ENCODE measurements at places on chromosomes 7 and 10.

- no peak for DNase-seq
These were observed 3.4 kb downstream of the EVX1 start for GRCh38 chr7:27245798-27246691.

- no peak for DNase-seq
These were observed 24.6 kb downstream of the PRR15 start for GRCh38 chr7:29588212-29588611.

DNA sequence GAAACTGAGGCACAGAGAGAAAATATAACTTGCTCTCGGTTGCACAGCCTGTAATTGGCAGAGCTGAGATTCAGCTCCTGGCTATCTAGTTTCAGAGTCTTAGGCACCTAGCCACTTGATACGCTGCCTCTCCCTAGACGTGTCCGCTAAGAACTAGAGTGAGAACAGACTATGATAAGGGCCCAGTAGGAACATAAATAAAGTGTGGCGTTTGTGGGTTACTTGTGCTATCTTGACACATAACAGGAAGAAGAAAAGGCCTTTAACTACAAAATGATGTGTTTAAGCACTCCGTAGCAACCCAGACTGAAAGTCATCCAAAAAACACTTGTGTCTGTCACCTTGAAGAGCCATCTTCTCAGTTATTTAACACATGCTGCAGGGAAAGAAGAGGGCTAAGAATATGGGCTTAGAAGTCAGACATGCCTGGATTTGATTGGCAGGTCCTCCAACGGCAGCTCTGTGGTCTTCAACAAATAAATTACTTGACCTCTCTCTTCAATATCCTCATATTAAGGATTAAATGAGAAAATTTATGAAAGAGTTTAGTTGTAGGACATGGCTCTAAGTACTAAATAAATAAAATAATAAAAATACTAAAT lies 96.2 kb downstream of the SGMS1 start:
- DNase-seq = no peak

DNA sequence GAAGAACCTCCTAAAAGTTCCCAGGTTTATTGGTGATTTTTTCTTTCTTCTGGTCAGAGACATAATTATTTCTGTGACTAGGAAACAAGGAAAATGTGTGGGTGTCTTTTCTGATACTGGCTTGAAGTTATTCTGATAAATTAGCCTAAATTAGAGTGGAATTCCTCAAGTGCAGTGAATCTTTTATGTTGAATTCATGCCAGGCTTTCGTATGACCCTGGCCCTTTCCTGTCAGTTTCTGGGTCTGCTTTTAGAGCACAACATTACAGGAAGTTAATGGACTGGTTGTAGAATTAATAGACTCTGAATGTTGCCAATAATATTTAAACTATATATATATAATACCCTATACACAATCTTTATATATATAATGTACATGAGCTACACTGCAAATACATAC lies 230.6 kb upstream of the KIAA1217 start:
- no peak for DNase-seq

DNA sequence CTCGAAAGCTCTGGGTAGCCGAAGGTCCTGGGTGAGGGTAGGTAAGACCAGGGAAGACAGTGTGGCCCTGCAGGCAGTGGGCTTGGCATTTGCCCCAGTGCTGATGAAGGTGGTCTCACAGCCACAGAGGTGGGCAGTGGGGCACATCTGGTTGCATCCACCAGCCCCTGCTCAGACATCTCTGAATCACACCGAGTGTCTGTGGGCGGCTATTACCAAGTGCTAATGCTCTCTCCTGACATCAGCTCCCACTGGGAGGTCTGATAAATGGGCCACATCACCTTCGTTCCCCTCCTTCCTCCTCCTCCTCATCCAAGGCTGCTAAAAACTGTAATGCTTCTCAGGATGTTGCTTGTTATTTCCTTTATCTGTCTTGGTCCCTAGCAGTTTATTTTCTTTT lies 330.9 kb upstream of the COBL start:
- DNase-seq = no peak

DNA sequence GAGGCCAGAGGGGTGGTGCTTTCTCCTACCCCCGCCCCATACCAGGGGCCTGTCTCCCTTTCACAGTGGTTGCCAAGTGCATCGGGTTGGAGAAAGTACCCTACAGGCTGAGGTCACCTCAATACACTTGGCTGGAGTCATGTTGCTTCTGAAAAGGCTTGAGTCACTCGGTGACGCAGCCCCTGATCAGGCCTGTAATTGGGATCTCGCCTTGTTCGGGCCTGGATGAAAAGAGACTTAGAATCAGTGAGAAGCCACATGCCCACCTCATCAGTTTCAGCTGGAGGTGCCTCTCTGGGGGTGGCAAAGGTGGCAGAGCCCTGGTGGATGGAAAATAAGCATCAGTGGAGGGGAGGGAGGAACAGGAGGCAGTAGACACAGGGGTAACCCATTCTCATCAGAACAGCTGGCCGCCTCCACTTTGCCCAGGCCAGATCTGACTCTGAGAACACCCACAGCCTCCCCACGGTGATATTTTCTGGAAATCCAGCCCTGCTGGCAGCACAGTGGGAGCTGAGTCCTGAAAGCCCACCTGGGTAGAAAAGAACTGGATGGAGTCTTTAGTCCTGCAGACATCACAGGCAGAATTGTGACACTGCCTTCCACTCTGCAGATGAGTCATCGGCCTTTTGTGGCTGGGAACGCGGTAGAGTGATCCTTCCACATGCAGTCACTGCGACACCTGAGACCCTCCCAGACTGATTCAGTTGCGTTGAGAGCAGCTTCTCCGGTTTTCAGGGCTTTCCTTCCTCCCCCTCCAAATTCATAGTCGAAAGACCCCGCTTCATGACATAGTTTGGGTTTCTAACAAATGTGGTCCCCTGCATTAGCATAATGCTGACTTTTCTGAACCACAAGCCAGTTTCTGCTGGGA lies 108.0 kb downstream of the GRK5 start:
- DNase-seq = peak; percentile 52

DNA sequence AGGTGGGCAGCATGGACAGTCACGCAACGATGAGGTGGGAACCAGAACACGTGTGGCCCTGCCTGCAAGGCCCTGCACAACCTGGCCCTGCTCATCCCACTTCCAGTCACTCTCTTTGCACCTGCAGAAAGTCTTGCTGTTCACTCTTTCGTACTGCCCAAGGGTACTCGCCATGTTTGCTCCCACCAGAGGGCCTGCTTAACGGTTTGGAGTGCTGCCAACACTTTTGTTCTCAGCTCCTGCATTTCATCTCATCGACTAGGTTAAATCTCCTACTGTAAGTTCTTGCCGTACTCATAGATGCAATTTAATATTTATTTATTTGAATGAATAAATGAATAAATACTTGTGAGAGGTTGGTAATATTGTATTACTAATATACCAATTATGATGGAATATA lies 315.3 kb downstream of the SDK1 start:
- no peak for DNase-seq

DNA sequence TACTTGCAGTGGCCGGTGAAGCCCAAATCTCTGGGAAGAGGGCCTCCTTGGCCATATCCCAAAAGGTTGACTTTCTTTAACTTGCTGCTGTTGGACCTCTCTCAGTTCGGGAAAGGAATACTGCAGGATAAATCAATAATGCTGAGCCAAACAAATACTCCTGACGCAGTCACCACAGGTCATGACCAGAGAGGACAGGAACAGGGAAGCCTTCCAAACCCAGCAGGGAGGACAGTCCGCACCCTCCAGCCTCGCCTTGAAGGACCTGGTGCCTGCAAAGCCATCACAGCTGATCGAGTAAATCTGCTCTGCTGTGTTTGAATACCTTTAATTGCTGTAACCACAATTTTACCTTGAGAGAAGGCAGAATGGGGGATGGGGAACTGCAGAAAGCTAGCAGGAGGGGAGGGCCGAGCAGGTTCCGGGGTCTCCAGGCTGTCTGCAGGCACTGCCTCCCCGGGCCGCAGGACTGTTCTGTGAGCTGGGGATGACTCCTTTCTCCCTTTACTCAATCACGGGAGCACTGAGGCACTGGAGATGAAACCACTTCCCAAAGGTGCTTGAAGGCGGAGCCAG lies 20.8 kb upstream of the INSIG1 start:
- no peak for DNase-seq

- DNase-seq = peak; percentile 56
These were observed 54.6 kb downstream of the TMEM26 start for GRCh38 chr10:61398366-61399129.

DNA sequence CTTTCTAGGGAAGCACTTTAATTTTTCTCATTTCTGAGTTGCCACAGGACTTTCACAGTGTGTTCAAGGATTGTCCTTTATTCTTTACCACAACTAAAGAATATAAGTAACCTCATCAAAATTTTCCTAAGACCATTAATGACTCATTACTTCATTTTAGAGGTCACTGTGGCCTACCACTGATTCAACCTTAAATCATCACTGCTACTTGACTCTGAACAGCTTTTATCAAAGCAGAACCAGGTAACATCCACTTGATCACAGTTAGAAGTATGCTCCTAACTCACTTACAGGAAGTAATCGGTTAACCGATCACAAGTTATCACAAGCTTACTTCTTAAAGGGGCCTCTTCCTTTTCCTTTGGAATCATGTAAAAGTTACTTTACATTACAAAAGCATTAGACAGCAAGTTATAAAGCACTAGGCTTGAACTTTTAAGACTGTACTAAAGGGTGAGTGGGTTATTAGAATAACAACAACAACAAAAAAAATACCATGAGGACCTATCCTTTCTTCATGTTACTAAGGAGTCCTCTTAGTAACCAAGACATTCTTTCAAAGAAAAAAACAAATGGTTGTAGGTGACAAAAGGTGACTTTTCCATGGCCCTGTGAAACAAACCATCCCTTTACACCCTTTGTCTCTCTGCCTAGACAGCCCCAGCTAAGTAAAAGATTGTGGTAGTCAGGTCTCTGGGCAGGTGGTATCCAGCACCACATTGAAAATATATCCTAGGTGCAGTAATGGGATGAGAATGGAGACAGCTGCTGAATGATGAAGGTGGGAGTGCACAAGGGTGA lies 40.0 kb upstream of the PDK4 start:
- peak; percentile 16 for DNase-seq

GRCh38 chr7:84538268-84538667 lies 343.7 kb upstream of the SEMA3A start:
- no peak for DNase-seq

DNA sequence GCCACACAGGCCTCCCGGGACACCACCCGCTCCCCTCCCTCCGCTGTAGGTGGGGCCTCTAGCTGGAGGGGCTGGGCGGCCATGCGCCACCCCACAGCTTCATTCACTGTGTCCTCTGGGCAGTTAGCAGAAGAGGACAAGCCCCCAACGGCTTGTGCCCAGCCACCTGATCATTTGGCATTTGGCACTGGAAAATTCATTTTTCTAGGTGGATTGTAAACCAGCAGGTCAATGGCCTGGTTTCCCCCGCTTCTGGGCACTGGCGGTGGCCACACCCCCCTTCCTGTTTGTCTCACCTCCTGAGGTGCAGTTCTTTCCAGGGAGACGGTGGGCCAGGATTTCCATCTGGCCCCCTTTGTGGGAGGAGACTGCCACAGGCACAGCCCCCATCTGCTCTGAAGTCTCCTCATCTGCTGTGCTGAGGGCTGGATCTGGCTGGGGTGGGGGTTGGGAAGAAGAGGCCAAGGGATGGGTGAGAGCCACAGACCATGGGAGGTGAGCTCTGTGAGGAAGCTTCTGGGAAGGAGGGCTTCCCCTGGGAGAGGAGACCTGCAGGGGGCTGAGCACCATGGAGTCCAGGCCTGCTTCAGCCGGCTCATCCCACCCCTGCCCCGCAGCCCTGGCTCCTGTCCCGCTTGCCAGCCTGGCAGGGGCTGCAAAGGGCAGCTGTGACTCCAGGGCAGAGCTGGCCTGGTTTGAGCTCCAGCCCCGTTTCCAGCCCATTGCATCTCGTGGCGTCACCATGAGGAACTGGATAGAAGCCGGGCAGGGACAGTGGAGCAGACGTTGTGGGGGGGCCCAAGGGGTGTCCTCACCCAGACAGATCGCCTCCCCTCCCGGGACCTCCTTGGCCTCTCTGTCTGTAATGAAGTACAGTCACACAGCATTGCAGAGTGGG lies 40.1 kb upstream of the SLC29A3 start:
- DNase-seq = peak; percentile 28

- DNase-seq = no peak
These were observed 299 bp upstream of the PBLD start for GRCh38 chr10:68333058-68333395.

- DNase-seq = peak; percentile 91
These were observed 23.6 kb downstream of the GNA12 start for GRCh38 chr7:2820508-2820934.

DNA sequence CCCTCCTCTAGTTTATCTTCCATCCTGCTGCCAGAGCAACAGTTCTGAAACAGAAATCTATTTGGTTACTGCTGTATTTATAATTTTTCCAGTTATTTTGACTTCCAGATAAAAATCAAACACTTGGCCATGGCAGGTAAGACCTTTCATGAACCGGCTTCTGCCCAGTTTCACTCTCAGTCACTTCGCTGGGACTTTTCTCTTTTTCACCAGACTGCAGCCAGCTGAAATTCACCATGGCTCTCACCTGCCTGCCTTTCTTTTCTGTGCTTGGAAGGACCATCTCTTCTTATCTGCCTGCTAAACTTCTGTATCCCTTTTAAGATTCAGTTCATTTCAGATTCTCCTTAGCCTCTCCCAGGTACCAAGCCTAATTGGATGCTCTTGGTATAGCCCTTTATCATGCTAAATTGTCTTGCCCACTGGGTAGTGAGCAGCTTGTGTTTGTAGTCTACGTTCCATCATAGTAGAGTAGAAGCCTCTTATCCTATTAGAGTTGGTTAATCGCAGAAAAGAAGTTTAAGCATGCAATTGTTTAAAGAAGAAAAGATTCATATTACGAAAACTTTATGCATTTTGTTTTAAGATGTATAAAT lies 71.7 kb downstream of the TAF3 start:
- no peak for DNase-seq

GRCh38 chr7:51126324-51126723 lies 190.3 kb downstream of the COBL start:
- DNase-seq = peak; percentile 15

DNA sequence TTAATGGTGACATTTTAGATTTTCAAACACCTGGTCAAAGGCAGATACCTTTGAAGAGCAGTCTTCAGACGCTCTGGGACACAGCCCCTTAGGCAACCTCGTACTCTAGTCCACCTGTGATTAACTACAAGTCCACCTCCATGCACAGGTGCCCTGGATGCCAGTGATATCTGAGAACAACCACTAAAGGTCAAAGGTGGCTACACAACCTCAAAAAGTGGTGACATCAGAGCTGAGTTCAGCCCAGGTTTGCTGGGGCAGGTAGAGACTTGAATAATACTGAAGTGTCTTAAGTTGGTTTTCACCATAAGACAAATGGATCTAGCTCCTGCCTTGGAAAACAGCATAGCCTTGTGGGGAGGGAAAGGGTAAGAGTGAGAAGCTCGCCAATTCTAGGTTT lies 143.4 kb upstream of the ADO start:
- no peak for DNase-seq

DNA sequence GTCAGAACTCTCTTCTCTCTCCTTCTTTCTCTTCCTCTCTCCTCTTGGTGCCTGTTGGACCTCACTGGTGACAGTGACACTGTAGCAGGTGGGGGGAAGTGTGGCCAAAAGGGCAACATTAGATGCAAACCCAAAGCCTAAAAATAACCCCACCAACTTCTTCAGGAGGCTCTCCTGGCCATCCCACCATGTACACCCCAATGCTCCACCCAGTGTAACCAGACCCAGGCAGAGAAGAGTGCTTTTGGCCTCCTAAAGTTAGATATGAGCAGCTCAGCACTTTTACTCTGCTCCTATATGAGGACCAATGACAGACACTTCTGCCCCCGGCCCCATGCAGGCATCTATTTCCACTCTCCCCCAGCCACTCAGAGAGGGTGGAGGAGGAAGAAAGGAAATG lies 5.5 kb downstream of the MYOZ1 start:
- no peak for DNase-seq

- no peak for DNase-seq
These were observed 177.3 kb upstream of the GRB10 start for GRCh38 chr7:50959991-50960390.

All from suppressor macrophage (primary cell).